Foreskin fibroblast (primary cell): ENCODE measurements at places on chromosomes 7 and 10.

DNA sequence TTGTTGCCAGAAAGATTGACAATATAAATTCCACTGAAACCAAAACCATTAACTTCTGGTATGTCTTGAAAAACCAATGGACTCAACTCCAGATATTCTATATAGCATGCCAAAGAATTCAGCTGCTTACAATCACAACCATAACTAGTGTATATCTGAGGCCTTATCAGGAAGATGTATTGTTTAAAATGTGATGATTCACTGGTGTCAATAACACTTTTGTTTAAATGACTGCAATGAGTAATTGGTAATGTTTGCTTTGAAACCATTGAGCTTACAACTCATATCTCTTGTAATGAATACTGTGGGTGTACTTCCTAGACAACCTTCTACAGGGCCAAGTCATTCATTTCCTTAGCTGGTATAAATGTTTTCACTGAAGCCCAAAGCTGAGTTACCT, 727.9 kb upstream of the KCND2 start:
- peak; percentile 1 for DNase-seq

DNA sequence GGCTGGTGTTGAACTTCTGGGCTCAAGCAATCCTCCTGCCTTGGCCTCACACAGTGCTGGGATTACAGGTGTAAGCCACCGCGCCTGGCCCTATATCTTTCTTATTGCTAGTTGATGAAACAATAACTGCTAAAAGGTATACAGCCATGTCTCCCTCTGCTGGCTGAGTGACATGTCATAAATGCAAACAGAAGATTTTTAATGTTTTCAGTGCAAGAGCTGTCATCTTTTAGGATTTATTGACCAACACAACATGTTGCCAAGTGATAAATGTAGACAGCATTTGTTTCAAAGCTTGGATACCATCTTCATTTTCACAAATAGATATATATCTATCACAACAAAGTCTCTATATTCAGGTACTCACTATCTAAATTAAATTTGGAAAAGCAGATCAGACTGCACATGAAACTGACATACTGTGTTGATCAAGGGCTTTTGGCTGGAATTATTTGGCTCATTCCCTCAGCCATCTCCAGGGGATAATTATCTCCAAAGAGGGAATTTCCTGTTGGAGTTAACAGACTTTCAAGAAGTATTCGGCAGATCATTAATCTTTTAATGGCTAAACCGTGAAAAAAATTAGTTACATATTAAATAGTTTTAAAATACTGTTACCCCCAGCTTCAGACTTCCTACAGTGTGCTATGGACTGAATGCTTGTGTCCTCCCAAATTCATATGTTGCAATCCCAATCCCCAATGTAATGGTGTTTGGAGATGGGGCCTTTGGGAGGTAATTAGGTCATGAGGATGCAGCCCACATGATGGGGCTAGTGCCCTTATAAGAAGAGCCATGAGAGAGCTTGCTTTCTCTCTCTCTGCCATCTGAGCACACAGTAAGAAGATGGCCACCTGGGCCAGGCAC, 41.3 kb upstream of the SRPK2 start:
- peak; percentile 60 for DNase-seq

DNA sequence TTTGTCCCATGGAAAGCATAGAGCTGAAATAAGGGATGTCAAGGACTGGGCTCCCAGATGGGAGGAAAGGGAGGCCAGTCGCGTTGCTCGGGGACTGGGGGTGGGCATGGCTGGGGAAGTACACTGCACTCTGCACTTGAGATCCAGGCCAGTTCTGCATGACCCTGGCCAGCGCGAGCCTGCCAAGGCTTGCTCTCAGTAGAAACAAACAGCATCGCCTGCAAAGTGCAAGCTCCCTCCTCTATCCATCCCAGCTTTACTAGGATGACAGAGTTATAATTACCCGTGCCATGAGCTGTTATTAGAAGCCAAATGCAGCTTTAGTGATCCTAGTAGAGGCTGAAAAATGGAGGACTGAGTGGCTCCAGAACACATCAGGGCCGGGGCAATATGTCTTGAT, 43.9 kb upstream of the PDCD4 start:
- no peak for DNase-seq

- no peak for DNase-seq
These were observed 592.4 kb upstream of the IGFBP3 start for GRCh38 chr7:46513447-46513848.

GRCh38 chr7:120825152-120825551, 32.8 kb downstream of the TSPAN12 start:
- no peak for DNase-seq

GRCh38 chr10:124619802-124620490, 124.2 kb downstream of the FAM53B start:
- no peak for DNase-seq
